ENCODE measurements at places on chromosomes 5 and 9. TPM values are rescaled to one million over a fixed set of nuclear protein-coding genes. Genes with fewer than 3 reads are reported as not detected.

The TRIM36 gene
- 1.3 TPM for polyA plus RNA-seq

The BTNL8 gene
- 1.1 TPM for polyA plus RNA-seq

The FANCC gene
- 23.8 TPM for polyA plus RNA-seq

The FOXD4L3 gene
- not detected for polyA plus RNA-seq

The ARHGEF39 gene
- 13.0 TPM for polyA plus RNA-seq

The PRUNE2 gene
- 3.3 TPM for polyA plus RNA-seq

The PCDHB8 gene
- 2.5 TPM for polyA plus RNA-seq

The LCN6 gene
- polyA plus RNA-seq, result not detected

The DAB2IP gene
- polyA plus RNA-seq, result 28.3 TPM

The C1QTNF2 gene
- polyA plus RNA-seq, result 3.3 TPM

The RANBP17 gene
- 32.9 TPM for polyA plus RNA-seq

The PCDHB14 gene
- polyA plus RNA-seq, result 9.3 TPM

The OXCT1 gene
- 21.1 TPM for polyA plus RNA-seq

The SH3GL2 gene
- 8.5 TPM for polyA plus RNA-seq

DNA sequence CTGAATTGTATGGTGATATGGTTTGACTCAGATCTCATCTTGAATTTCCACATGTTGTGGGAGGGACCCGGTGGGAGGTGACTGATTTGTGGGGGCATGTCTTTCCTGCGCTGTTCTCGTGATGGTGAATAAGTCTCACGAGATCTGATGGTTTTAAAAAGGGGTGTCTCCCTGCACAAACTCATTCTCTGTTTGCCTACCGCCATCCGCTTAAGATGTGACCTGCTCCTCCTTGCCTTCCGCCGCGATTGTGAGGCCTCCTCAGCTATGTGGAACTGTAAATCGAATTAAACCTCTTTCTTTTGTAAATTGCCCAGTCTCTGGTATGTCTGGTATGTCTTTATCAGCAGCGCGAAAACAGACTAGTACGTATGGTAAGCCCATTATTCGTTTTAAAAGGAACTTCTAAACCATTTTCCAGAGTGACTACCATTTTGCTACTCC is 48.7 kb downstream of the SLC36A1 start:
- no peak for DNase-seq

GRCh38 chr5:67095346-67096171 is 101.0 kb downstream of the CD180 start:
- peak; percentile 80 for DNase-seq

GRCh38 chr5:57721226-57721625 is 238.6 kb upstream of the ACTBL2 start:
- no peak for DNase-seq

- DNase-seq, result no peak
These were observed 21.0 kb downstream of the PDCD1LG2 start for GRCh38 chr9:5531101-5531882.

GRCh38 chr9:70581955-70582350 is 167.5 kb upstream of the KLF9 start:
- DNase-seq, result no peak

GRCh38 chr5:156201788-156202403 is 125.1 kb upstream of the SGCD start:
- no peak for DNase-seq

- DNase-seq, result no peak
These were observed 16.3 kb downstream of the AKNA start for GRCh38 chr9:114371343-114371944.

DNA sequence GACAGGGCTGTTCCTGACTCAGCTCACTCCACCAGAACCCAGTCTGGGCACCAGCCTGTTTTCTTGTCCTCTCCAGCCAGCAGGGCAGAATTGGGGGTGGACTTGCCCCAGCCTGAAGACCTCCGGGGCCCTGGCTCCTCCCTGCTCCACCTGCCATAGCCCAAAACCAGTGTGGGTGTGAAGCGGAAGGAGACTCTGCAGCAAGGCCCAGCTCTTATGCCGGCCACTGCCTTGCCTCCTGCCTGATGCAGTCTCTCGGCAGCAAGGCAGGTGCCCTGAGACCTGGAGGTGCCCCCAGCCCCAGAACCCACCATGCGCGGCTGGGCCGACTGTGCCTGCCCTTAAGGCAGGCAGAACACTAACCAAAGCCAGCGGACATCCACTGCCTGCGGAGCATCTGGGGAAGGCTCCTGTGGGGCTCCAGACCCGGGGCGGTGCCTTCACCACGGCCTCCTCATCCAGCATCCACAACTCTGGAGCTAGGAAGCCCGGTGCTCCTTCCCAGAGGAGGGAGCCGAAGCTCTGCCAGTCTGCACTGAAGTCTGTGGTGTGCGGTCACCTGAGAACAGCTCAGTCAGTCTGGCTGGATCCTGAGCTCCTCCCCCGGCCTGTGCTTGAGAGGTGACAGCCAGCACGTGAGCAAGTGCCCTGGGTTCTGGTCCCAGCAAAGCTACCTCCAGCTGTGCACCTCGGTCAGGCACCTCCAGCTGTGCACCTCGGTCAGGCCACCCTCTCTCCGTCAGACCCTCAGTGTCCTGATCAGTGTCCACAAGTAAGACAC is 116.7 kb downstream of the ADAMTS2 start:
- no peak for DNase-seq

DNA sequence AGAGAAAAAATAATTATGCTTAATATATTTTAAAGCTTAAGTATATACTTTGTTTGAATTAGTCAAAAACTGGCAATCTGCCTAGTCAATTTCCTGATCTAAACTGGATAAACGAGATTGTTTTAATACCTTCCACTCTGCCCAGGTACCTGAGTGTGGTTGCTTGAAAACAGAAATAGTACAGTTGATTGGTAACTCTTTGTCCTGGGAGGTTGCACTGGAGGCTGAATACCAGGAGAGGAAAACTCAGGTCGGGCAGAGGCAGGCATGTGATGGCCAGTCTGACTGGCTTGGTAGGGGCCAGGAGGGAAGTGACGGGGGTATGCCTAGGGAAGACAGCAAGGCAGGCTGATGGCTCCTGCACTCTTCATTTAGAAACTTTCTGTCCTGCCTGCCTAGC is 80.2 kb downstream of the PIK3R1 start:
- DNase-seq, result peak; percentile 48

DNA sequence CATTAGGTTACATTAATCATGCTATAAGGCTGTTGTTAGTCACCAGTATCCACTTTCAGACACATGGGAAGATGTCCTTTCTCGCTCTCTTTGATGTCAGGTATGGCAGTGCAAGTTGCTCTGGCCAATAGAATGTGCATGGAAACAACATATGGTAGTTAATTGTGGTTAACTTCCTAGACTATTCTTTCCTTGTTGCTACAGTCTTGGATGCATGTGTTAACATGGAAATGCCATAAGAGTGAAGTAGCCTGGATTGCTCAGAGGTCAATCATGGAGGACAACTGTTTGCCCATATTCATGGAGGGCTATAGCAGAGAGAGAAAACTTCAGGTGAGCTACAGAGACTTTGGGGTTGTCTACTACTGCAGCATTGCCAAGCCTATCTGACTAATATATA is 245.8 kb upstream of the GAS1 start:
- DNase-seq, result no peak

- no peak for DNase-seq
These were observed 41.7 kb downstream of the SMIM15 start for GRCh38 chr5:61120534-61120933.

GRCh38 chr5:173472164-173472563 is 143.9 kb upstream of the STC2 start:
- peak; percentile 20 for DNase-seq

- no peak for DNase-seq
These were observed 36.4 kb downstream of the FSD1L start for GRCh38 chr9:105484226-105484625.

DNA sequence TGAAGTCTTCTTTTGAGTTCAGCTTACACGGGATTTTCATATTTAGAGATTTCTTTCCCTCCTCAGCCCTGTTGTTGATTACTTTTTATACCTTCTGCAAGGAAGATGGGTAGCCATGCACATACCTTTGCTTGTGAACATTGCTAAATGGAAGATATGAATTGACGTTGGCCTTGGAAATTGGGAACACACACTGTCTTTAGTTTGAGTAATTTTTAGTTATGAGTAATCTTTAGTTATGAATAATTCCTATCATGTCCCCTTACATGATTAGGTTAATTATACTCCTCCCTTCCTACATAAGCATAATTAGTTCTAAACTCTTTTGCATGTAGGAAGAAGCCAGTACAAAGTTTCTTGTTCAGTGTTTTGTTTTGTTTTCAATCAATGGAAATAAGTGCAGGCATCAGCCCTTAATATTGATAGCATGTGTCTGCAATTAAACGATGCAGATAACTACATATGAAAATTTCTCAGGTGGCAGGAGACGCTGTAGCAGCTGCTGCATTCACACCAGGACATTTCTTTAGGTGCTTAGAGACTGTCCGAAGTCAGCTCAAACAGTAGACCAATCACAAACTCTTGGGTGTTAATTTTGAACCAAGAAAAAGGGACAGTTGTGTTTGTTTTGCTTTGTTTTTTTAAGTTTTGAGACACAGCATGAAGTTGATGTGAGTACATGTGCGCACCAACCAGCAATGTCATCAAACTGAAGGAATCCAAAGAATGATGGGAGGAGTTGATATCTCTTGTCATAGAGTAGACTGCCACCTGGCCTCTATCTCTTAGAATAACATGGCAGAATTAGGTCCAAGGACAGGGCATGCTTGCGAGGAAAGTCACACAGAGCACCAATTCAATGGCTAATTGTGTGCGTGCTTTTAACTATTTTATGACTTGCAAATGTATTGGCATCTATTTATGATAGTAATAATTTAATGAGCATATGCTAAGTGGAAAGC is 51.4 kb downstream of the SMARCA2 start:
- DNase-seq, result no peak

- DNase-seq, result no peak
These were observed 801.0 kb upstream of the NUDT12 start for GRCh38 chr5:104363567-104363966.

- no peak for DNase-seq
These were observed 99.3 kb downstream of the ACTBL2 start for GRCh38 chr5:57383093-57383861.

DNA sequence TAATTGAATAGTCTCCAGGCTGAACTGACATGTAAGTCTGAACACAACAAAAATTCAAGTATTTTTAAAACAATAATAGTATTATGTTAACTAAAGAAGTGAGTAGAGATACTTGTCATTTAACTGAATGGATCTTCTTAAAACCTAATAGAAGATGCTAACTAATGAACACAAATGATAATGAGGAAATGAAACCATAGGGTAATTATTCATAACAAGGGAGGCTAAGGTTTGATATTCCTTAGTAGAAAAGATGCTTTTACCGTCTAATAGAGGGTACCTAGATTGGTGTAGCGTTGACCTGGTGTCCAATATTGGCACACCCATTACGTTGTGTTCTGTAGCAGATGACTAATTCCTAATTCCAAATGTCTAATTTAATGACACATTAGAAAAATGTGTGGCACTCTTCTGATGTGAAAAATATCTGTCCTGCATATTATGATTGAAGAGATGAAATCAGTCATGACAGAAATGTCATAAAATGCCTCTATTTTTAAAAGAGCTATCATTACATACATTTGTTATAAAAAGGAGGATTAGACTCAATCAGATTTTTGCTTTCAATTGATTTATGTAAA is 14.9 kb upstream of the DAB2 start:
- DNase-seq, result no peak

GRCh38 chr5:88693071-88693932 is 189.7 kb downstream of the MEF2C start:
- DNase-seq, result no peak

DNA sequence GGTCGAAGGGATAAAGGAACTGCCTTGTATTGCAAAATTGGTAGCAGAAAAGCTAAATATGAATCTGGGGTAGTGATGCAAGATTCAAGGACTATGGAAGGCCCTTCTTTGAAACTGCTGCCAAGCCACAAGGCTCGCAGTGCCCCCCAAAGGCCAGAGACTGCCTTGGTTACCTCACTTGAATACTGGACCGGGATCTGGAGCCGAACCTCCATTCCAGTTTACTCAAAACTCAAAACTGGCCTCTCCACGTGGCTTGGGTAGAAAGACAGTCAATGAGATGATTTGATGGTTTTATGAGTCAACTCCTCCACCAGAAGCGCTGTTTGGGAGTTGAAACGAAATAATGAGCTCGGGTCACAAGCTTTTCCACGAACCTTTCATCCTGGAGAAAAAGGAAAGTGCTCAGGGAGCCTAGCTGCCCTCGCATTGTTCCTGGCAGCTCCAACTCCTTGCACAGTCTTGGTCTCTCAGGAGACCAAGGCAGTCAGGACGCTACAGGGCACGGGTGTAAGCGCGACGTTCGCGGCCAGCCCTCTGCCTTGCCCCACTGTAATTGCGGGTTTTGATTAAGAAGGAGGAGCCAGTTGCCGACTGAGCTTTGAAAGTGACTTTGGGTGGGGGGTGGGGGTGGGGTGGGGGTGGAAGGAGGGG is 2.8 kb downstream of the ST8SIA4 start:
- DNase-seq, result peak; percentile 56

- no peak for DNase-seq
These were observed 4.5 kb upstream of the CNTLN start for GRCh38 chr9:17130291-17130690.

GRCh38 chr5:148826739-148827070 is 294 bp downstream of the ADRB2 start:
- DNase-seq, result peak; percentile 51

GRCh38 chr9:71071633-71072032 is 49.8 kb downstream of the TRPM3 start:
- no peak for DNase-seq

- no peak for DNase-seq
These were observed 405.5 kb downstream of the EFNA5 start for GRCh38 chr5:107265193-107265592.

- no peak for DNase-seq
These were observed 278.2 kb downstream of the GLIS3 start for GRCh38 chr9:4021621-4022213.
